ENCODE measurements at places on chromosomes 16 and 17. TPM values are rescaled to one million over a fixed set of nuclear protein-coding genes. Genes with fewer than 3 reads are reported as not detected.
A peak's percentile ranks its signal among the peaks of the same experiment; 100 is the strongest.

- no peak for DNase-seq
Measured at GRCh38 chr17:30414486-30414885, 35.8 kb downstream of the CPD start.

DNA sequence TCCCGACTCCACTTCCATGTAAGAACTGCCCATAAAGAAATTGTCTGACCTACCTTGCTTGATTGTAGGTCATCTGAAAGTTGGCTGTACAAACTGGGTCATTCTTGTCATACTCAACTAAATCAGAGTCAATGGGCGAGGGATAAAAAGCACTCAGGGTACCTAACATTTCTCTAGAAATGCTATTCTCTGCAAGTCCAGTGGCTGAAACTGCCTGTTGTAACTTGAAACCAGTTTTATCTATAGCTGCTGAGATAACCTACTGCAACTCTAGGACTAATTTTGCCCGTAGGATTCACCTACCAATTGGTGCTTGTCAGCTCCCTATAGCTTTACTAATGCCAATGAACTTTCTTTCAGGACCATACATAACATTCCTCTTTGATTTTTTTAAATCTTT is 100.1 kb upstream of the GRIN2A start:
- no peak for DNase-seq

DNA sequence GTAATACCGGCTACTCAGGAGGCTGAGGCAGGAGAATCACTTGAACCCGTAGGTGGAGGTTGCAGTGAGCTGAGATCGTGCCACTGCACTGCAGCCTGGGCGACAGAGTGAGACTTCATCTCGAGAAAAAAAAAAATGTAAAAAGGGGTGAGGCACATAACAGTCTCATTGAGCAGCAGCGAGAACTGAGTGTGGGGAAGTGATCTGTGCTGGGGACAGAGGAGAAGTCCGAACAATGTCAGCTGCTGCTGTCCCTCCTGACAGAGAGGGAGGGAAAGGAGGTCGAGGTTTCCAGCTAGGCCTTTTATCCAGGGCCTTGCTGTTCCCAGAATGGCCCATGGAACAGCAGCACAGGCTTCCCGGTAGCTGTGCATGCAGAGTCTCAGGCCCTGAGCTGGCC is 14.0 kb downstream of the C16orf74 start:
- no peak for DNase-seq

GRCh38 chr17:76152591-76152990 is 11.5 kb upstream of the FOXJ1 start:
- DNase-seq, result no peak

GRCh38 chr16:66681676-66682075 is 14.9 kb downstream of the CMTM4 start:
- DNase-seq, result no peak

GRCh38 chr17:76427501-76428231 is 25.3 kb downstream of the UBE2O start:
- DNase-seq, result no peak

DNA sequence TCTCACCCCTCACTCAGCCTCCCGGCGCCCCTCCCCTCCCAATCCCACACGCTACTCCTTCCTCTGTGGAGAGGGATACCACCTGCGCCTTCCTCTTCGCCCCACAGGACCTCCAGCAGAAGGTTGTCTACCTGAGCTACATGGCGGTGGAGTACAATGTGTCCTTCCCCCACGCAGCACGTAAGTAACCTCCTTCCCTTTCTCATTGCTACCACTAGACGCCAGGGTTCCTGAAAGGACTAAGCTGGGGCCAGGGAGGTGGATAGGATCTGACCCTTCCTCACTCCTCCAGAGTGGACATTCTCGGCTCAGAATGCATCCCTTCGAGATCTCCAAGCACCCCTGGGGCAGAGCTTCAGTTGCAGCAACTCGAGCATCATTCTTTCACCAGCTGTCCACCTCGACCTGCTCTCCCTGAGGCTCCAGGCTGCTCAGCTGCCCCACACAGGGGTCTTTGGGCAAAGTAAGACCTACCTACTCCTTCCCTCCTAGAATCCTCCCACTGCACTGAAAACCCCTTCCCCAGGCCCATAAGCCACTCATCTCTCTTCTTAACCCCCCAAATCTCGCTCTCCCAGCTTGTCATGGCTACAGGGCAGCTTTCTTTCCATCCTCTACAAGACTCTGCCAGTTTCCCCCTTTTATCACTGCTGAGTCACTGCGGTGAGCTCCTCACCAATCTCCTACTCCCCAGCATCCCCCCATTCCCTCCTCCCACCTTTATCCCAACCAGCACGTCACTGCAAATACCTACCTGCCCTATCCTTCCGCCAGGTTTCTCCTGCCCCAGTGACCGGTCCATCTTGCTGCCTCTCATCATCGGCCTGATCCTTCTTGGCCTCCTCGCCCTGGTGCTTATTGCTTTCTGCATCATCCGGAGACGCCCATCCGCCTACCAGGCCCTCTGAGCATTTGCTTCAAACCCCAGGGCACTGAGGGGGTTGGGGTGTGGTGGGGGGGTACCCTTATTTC is 1.5 kb downstream of the CD68 start:
- DNase-seq, result no peak

GRCh38 chr17:45256114-45256966 is 5.6 kb downstream of the SPATA32 start:
- peak; percentile 35 for DNase-seq

DNA sequence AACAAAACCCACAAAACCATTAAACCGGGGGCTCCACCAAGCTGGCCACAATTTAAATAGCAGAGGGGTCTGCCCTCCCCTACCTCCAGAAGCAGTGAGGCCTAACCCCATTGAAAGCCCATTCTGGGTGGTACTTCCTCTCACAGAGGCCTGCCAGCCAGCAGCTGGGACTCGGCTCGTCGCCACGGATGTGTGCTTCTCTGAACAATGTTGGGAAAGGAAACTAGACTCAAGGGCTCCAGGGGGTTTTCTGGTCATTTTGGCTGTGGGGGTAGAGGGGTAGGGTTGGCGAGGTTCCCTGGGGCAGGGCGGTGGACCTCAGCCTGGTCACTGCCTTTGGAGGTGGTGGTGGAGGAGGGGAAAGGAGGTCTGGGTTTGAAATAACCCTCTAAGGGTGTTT is 4.7 kb upstream of the PLCG2 start:
- DNase-seq, result no peak

DNA sequence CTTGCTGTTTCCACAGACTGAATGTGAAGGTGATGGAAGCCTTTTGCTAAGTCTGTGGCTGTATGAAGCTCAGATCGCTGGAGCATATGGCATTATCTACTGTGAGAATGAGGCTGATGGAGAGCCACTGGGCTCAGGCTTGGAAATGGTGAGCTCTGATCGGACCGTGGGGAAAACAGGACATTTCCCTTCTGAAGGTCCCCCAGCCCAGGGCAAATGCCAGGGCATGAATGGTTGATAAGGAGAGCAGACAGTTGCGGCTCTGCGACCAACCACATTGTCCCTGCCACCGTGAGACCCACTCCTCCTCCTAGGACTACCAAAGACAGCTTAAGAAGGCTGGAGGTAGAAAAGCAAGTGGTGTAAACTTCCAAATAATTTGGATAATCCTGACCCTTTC is 4.7 kb upstream of the CUEDC1 start:
- DNase-seq, result no peak

DNA sequence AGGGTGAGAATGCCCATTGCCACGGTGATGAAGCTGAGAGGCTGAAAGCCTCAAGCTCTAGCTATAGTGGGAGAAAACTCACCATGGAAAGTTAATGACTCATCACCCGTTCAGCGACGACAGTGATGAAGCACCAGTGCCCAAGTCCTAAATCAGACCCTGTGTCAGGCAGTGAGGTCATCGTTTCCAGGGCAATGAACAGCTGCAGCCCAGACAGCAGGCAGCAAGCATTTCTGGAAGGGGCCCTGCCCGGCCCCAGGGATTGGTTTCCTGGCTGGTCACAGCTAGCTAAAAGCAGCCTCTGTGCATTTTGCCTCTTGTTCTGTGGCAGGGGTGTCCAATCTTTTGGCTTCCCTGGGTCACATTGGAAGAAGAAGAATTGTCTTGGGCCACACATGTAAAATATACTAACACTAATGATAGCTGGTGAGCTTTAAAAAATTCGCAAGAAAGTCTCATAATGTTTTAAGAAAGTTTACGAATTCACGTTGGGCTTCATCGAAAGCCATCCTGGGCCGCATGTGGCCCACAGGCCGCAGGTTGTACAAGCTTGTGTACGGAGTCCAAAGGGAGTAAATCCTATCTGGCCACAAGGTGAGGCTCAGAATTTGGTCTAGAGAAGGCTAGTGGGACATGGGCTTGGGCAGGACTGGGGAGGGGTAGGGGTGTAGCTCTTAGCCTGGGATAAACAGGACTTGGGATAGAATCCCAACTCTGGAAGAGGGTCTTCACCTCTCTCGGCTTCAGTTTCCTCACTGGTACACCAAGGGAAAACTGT is 40.6 kb downstream of the MIS12 start:
- peak; percentile 56 for DNase-seq

DNA sequence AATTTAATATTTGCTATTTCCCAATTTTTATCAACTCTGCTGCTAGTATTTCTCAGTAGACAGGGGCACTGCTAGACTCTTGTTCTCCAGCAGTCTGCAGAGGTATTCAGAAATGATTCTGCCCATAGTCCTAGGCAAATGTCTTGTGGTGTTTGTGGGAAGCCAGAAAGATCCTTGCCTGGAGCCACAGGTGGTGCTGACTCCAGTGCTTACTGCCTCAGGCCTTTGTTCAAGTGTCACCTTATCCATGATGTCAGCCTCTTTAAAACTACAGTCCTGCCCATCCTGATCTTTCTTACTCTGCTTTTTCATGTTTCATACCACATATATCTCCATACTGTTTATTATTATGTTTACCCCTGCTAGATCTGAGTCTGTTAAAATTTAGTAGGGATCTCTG is 26.5 kb downstream of the ZSWIM7 start:
- DNase-seq, result no peak

DNA sequence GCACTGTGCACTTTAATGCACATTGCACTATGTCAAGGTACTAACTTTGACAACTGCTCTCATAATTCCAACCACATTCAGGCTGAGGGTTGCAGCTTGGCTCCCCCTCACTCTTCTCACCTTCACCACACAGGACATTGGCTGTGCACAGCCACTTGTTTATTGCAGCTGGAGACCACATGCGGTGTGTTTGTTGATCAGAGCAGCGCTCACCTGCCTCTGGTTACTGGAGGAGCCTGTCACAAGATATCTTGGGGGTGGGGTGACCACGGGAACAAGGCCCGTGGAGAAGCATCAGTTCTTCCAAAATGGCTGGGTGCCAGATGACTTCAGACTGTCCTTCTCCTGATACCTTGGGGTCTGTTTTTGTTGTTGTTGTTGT is 10.6 kb upstream of the CCL5 start:
- DNase-seq, result peak; percentile 89

GRCh38 chr17:78933025-78933958 is 8.1 kb upstream of the TIMP2 start:
- DNase-seq, result peak; percentile 61

- DNase-seq, result no peak
Measured at GRCh38 chr17:30312226-30312625, 20.5 kb upstream of the BLMH start.

GRCh38 chr16:19130852-19131824 is 17.4 kb downstream of the ITPRIPL2 start:
- no peak for DNase-seq

- no peak for DNase-seq
Measured at GRCh38 chr17:55390364-55390977, 31.2 kb downstream of the MMD start.

DNA sequence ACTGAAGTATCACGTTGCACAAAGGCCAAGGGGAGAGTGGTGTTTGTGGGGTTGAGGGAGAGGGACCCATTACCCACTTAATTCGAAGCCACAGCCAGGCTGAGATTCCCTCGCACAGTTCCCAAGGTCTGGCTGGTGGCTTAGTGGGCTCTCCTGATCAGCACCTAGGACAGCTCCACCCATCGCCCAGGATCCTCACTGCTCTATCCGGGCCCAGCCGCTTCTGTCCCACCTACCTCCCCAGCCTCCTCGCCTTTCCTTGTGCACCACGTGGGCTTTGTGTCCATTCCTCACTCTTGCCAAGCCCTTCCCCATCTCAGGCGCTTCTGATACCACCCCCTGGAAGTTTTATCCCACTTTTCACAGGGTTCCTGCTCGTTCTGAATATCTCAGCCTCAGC is 163.5 kb downstream of the CCT6B start:
- DNase-seq, result peak; percentile 51

GRCh38 chr16:78227855-78228254 is 128.4 kb downstream of the WWOX start:
- DNase-seq, result no peak

GRCh38 chr17:68182940-68183551 is 64.8 kb upstream of the AMZ2 start:
- DNase-seq, result peak; percentile 76

GRCh38 chr16:73071131-73071940 is 23.4 kb upstream of the ZFHX3 start:
- no peak for DNase-seq

GRCh38 chr16:67800338-67800926 is 5.9 kb downstream of the RANBP10 start:
- DNase-seq, result no peak

DNA sequence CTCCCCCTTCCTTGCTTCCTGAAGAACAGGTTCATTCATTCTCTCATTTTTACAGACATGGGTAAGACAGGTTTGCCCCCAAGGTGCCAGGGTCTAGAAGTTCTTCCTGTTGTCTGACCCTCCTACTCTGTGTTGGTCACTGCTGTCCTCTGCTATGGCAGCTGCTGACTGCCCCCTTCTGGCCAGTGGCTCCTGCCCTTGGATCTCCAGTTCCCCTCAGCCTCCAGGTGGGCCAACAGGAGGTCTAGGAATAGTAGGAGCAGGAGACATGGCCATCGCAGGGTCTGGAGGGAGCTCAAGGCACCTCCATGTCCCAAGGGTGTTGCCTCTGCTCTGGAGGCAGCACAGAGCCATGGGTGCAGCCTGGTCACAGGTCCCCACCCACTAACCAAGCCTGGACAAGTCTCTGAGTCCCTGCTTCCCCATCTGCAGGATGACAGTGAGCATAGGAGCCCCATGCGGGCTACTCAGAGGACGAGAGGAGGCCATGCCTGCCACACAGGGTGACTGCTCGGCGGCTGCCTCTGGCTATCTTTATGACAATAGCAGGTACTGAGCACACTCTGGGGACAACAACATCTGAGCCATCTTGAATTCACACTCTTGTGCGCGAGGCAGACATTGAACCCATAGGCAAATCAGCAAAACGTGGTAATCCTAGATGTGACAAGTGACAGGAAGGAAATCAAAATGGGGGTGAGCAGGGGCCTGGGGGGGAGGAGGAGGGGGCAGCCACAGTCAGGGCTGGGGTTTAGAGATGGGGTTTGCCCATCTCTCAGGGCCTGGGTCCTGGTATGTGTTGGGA is 27.0 kb upstream of the NXPH3 start:
- no peak for DNase-seq

GRCh38 chr17:17587614-17588337 is 3.7 kb downstream of the PEMT start:
- DNase-seq, result no peak

- DNase-seq, result no peak
Measured at GRCh38 chr17:40312893-40313667, 4.1 kb downstream of the RARA start.

Gene SLC16A11
- total RNA-seq, result 0.34 TPM

Gene SOST
- not detected for total RNA-seq

Gene CPHXL2
- total RNA-seq, result not detected

Gene CD300A
- total RNA-seq, result 2.1 TPM

Gene KRTAP4-4
- not detected for total RNA-seq

Gene HOXB3
- 8.2 TPM for total RNA-seq

Gene TMEM204
- total RNA-seq, result 35.1 TPM

Gene PRSS22
- total RNA-seq, result not detected

Gene TP53TG3C
- not detected for total RNA-seq

Gene CHAD
- not detected for total RNA-seq

Gene ZNF598
- 75.1 TPM for total RNA-seq

Gene LRRC37A
- 2.7 TPM for total RNA-seq

Data from activated CD8-positive, alpha-beta T cell treated with anti-CD3 and anti-CD28 coated beads, Interleukin-2, amount 10 ng/mL, durations not matched to agents 7 days and 5 days (primary cell).